ENCODE measurements at places on chromosomes 6 and 20.

DNA sequence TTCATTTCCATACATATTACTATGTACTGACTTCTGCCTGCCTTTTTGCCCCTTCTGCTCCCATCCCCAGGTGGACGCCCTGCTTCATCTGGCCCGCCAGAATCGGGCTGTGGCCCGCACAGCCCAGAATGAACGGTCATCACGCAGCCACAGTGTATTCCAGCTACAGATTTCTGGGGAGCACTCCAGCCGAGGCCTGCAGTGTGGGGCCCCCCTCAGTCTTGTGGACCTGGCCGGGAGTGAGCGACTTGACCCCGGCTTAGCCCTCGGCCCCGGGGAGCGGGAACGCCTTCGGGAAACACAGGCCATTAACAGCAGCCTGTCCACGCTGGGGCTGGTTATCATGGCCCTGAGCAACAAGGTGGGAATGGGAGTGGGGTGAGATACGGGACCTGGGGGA is 4.7 kb upstream of the PHF1 start:
- no peak for DNase-seq

- no peak for DNase-seq
Measured at GRCh38 chr6:149860834-149861602, 3.1 kb downstream of the LRP11 start.

DNA sequence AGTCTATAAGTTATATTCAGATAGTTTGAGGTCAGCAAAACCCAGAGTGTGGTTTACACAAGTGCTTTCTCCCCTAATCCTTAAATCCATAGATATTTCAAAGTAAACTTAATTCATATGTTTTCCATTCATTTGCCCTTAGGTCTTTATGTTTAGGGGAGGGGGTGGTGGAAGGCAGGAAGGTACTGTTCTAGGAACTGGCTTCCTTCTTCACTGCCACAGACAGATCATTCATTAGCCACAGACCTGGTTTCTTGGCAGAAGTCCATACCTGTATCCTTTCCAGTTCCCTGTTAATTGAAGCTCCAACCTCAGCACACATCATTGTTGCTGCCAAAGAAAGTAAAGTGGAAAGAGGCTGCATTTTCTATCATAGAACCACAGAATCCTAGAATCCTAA is 123.0 kb downstream of the AIG1 start:
- DNase-seq, result peak; percentile 53

DNA sequence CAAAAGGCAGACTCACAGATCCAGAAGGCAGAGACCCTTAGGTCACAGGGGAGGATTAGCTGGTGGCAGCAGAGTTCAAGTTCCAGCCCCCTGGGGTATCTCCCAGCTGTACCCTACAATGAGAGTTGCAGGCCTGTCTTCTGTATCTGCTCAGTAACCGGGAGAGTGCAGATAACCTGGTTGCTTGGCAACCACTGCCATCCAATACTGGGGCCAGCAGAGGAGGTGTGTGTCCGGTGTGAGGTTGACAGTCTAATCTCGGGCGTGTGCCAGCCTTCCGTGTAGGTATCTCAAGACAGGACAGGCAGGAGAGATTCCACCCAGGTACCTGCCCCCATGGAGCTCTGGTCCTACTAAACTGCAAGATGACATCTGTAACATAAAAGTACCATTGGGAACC is 56.6 kb upstream of the TBC1D7 start:
- no peak for DNase-seq

GRCh38 chr20:11826334-11826733 is 91.4 kb upstream of the BTBD3 start:
- no peak for DNase-seq

GRCh38 chr6:105191351-105191750 is 11.5 kb upstream of the POPDC3 start:
- no peak for DNase-seq

DNA sequence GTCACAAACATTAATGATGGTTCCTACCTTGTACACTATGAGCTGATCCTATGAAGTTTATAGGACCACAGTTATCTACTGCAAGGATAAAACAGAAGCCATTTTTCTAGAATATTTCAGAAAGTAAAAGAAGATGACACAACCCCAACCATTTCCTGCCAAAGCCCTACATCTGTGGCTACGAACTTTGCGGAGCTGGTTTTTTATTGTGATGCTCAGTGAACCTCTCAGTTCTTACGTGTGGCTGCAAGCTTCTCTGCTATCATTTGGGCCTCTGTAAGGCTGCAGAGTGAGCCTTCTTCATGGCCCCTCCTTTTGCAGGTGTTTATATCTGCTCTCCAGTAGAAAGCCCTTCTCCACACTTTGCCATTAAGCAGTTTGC is 17.8 kb upstream of the TAGAP start:
- DNase-seq, result no peak

GRCh38 chr6:85594197-85594930 is 706 bp upstream of the SNX14 start:
- DNase-seq, result peak; percentile 31

GRCh38 chr6:28474441-28475219 is 31.3 kb upstream of the ZSCAN23 start:
- DNase-seq, result no peak

GRCh38 chr6:7617801-7618764 is 28.1 kb downstream of the SNRNP48 start:
- peak; percentile 57 for DNase-seq

DNA sequence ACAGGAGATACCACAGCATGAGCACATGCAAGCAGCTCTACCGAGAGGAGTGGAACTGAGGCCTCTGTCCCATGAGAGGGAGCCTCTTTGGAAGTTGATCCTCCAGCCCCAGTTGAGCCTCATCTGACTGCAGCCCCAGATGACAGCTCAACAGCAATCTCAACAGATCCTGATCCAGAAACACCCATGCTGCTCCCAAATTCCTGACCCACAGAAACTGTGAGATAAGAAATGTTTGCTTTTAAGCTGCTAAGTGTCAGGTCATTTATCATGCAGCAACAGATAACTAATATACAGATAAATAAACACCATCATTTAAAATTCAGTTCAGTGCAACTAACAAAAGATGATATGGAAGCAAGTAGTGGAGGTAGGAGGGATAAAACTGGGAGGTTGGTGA is 4.8 kb upstream of the ARFGEF2 start:
- no peak for DNase-seq

DNA sequence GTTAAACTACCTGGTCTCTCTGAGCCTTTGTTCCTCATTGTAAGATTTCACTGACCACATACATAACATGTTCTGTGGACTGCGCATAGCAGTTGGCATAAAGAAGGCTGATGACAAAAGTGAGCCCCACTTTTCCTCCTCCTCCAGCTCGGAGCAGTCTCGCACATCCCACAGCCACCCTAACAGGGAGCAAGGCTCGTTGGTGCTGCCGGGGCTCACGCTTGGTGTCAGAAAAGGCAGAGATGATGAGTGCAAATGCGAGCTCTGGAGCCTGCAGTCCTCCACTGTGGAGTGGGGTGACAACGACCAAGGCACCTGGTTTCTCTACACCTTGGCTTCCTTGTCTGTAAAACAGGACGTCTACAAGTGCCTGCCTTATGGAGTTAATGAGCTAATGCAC is 9.7 kb downstream of the TGM3 start:
- DNase-seq, result no peak

- no peak for DNase-seq
Measured at GRCh38 chr6:11412616-11413015, 124.9 kb upstream of the TMEM170B start.

DNA sequence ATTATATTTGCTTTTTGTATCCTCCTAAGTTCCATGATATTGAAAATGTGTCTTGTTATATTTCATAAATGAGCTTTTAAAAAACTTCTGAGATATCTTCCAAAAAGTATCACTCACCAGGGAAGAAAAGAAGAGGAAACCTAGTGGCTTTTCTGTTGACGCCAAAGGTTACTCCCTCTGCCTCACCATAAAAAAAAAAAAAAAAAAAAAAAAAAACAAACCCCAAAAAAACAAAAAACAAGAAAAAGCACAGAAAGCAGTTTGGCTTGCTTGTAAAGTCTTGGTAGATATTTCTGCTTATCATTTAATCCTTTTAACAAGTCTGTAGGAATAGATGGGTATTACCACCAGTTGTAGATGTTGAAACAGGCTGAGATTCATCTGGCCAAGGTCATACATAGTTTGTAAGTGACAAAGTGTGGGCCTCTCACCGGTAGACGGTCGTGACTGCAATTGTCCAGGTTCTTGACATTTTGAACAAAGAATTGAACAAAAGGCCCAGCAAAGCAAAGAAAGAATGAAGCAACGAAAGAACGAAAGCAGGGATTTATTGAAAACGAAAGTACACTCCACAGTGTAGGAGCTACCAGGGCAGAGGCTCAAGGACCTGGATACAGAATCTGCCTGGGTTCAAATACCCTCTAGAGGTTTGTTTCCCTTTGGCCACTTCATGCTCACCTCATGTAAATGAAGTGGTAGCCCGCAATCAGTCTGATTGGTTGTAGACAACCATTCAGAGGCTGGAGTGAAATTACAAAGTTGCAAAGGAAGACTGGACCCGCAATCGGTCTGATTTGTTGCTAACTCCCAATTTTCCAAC is 11.6 kb upstream of the ELOVL5 start:
- peak; percentile 43 for DNase-seq

DNA sequence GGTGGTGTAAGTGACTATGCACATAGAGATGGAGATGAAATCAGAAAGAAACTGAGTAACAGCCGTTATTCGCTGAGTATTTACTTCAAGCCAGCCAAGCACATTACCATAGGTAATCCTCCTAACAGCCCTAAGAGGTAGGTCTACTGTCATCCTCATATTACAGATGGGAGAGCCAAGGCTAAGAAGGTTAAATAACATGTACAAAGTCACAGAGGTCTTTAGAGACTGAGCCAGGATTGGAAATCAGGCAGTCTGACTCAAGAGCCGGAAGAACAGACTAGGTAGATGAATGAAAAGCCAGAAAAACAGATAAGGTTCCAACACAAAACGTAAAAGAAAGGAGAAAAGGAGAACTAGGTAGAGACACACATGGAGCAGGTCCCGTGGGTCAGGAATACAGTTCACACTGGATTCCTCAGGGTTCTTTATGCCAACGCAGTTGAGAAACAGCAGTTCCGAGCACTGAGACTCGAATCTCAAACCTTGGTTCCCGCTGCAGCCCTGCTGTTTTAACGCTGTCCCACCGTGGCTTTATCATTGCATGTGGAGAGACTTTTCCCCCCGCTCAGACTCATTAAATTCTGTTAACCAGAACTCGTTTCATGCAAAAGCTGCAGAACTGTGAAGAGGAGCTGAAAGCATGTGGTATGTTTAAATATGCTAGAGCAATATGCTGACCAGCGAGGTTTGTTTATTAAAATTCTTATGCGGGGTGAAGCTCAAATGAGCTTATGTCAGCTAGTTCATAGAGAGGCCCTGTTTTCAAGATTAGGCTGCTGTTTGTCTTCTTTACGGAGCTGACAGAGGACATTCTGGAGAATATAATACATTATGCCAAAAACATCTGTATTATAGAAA is 537.9 kb downstream of the CD83 start:
- DNase-seq, result no peak

All from DMS79 treated with DMSO at 0.1 percent for 48 hours (cell line).